ENCODE measurements at places on chromosomes 3 and 15.

- no peak for DNase-seq
Measured at GRCh38 chr3:53495520-53496391, 1.3 kb downstream of the CACNA1D start.

- DNase-seq: no peak
Measured at GRCh38 chr3:174862666-174863065, 3.5 kb downstream of the NAALADL2 start.

- DNase-seq: no peak
Measured at GRCh38 chr15:88627463-88627862, 6.3 kb downstream of the AEN start.

- DNase-seq: no peak
Measured at GRCh38 chr3:55824406-55824805, 337.3 kb upstream of the WNT5A start.

DNA sequence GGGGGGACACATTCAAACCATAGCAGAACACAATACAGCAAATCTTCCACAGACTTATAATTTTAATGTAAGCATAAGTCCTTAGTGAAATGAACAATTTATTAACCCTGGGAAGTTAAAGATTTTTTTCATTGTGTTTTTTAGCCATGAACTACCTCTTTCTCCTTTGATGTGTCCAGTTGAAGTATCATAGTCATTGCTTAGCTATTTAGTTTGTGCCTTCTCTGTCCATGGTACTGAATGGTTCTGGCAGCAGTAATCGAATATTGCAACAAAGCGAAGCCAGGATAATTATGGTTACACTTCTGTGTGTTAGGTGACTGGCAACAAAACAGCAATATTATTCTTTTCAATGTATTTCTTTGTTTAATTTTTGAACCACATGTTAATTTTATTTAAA is 403.0 kb upstream of the ONECUT1 start:
- DNase-seq: no peak

Measured in cerebellar nuclear complex (tissue), 1 donor.